ENCODE measurements at places on chromosomes 13 and 19.

GRCh38 chr19:1273263-1274041 lies 1.9 kb upstream of the FAM174C start:
- no peak for DNase-seq

- DNase-seq: no peak
These were observed 87.9 kb downstream of the LRCH1 start for GRCh38 chr13:46640843-46641242.

- no peak for DNase-seq
These were observed 125.2 kb downstream of the KDM4B start for GRCh38 chr19:5093948-5094718.

DNA sequence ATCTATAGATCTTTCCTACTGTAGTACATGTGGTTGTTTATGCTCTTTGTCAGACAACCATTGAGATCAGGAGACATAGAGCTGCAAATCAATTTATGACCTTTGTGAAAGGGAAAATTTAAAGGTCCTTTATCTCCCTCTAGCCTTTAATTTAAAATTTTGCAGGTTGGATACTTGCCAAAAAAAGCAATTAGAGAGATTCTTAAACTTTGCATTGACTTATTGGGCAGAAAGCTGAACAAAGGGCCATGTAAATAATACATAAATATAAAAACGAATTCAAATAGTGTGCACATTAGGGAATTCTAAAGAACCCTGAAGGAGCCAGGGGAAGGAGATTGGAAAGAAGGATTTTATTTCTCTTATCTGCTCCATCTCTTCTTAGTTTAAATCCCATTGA lies 22.0 kb upstream of the RB1 start:
- DNase-seq: no peak

- no peak for DNase-seq
These were observed 51.6 kb upstream of the EHD2 start for GRCh38 chr19:47661611-47662010.

DNA sequence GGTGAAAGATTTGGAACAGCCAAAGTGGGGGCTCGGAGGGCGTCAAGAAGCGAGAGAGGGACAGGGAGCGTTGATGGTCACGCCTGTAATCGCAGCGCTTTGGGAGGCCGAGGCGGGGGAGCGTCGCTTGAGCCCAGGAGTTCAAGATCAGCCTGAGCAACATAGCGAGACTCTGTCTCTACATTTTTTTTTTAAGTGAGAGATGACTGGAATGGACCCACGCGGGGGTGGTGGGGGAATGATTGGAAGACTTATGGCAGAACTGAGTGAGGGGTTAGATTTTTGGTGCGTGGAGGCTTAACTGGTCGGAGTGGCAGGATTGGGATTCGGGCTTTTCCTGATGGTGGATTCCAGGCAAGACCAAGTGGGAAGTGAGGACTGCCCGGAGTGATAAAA lies 725 bp downstream of the PSMD8 start:
- DNase-seq: no peak

- DNase-seq: no peak
These were observed 99.3 kb downstream of the DHRS12 start for GRCh38 chr13:51704399-51705313.

- no peak for DNase-seq
These were observed 311.6 kb downstream of the MZT1 start for GRCh38 chr13:72415817-72416216.

GRCh38 chr13:96946709-96947311 lies 47.5 kb downstream of the OXGR1 start:
- DNase-seq: no peak

GRCh38 chr19:16295057-16295456 lies 29.6 kb upstream of the KLF2 start:
- no peak for DNase-seq

- no peak for DNase-seq
These were observed 14.8 kb downstream of the LYPD3 start for GRCh38 chr19:43450545-43450997.

GRCh38 chr13:29532116-29532515 lies 63.4 kb downstream of the SLC7A1 start:
- no peak for DNase-seq

DNA sequence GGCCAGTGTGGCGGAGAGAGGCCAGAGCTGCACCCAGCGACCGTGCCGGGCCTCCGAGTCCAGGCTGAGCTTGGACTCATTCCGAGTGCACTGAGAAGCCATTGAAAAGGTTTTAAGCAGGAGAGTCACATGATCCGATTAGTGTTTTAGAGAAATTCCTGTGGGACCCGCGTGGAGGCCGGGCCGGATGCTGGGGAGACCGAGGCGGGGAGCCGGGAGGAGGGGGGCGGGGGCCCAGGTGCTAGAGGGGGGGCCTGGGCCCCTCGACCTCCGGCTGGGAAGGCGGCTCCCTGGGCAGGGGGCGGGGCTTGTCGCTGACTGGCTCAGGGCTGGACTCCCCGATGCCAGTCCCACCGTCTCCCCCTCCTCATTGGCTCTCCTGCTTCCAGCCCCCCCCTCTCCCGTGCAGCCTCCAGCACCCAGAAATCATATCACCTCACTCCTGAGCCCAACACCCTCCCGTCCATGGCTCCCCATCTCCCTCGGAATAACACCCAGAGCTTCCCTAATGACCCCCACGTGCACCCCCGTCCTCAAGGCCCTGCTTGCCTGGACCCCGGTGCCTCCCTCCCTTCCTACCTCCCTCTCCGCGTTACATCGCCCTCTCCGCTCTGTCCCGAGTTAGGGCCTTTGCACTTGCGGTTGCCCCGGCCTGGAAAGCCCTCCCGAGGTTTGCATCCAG lies 5.2 kb upstream of the ZNF579 start:
- no peak for DNase-seq

GRCh38 chr19:50750010-50750409 lies 20.3 kb upstream of the GPR32 start:
- no peak for DNase-seq

GRCh38 chr13:76948149-76948548 lies at the start of gene ACOD1:
TSS of gene ACOD1 (plus strand) at chr13:76948511. CDS start at chr13:76948559, 48 bp downstream.
- DNase-seq: no peak

- DNase-seq: no peak
These were observed 7.7 kb upstream of the ONECUT3 start for GRCh38 chr19:1745589-1746031.

GRCh38 chr13:45051315-45051714 lies 62.0 kb downstream of the GPALPP1 start:
- no peak for DNase-seq

DNA sequence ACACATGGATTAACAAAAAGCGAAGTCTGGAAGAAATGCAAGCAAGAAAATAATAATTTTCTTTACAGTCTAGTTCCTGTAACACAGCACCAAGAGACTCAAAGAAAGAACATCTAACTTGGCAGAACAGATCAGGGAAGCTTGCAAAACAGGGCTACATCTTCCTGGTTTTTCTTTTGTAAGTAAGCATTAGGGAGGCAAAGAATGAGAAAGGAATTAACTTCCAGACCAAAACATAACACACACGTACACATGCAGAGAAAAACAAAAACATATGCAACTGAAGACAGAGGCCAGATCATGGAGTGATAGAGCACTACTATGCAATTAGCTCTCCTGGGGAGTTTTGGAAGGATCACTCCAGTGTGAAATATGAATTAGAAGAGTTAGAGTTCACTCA lies 120.5 kb downstream of the DIAPH3 start:
- DNase-seq: no peak

Measured in vagina (tissue), 2 donors.